ENCODE measurements at places on chromosomes 13 and 19.

- no peak for DNase-seq
These were observed 110.8 kb downstream of the TNFRSF19 start for GRCh38 chr13:23680845-23681669.

DNA sequence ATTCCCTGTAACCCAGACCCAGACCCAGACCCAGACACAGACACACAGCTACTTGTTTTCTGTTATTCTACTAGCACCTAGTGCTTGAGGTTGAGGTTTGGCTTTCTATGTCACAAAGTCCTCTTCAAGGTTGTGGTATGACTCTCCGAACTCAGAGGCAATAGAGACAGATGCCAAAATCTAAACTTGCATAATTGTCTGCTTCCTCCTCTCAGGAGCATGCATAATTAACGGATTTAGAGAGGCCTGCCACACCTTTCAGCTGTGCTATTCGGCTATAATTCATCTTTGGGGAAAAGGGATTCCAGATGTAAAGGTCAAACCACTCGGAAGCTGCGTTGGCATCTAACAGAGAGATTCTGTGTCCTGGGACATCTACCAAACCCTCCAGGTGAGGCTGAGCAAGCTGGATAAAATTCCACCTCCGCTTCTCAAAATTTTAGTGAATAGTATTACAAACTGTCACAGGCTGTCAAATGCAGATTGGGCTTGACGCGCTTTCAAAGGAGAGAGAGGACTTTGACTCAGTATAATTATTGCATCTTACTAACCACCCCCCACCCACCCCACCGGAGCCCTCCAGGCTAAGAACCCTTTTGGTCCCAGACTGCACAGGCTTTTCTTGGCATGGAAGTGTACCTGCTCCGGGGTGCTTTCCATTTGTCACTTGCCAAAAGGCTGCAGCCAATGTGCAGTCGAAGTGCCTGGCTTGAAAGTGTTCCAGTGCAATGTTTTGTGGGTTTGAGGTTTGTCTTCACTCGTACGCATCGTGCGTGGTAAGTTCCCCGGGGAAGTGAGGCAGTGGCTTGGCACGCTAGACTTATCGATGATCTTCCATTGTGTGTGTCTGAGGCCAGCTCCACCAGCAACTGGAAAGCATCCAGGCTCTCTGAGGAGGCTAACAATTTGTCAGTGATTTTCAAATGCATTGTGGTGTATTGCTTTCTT, 194.1 kb downstream of the TDRD3 start:
- DNase-seq, result no peak

GRCh38 chr13:40161931-40162330, 504.5 kb downstream of the FOXO1 start:
- no peak for DNase-seq

DNA sequence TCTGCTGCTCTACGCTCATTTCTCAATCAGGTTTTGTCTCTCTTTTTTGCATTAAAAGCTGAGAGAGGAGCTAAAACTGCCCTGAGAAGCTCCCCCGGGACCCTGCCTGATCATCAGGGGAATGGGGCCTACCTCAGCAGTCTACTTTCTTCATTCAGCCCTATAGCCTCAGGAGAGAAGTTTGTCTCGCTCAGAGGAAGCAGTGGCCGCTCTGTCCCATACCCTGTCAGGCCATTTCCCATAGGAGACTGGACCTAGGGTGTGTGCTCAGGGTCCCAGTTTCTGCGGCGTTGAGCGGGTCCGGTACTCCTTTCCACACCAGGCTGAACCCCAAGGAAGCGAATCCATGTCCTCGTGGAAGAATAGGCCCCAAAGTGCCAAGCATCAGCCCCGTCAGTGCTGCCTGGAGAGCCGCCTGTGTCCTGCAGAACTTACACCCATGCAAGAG, 21.7 kb downstream of the UBE2L5 start:
- no peak for DNase-seq

GRCh38 chr19:13010992-13011652, 15.8 kb downstream of the NFIX start:
- no peak for DNase-seq

DNA sequence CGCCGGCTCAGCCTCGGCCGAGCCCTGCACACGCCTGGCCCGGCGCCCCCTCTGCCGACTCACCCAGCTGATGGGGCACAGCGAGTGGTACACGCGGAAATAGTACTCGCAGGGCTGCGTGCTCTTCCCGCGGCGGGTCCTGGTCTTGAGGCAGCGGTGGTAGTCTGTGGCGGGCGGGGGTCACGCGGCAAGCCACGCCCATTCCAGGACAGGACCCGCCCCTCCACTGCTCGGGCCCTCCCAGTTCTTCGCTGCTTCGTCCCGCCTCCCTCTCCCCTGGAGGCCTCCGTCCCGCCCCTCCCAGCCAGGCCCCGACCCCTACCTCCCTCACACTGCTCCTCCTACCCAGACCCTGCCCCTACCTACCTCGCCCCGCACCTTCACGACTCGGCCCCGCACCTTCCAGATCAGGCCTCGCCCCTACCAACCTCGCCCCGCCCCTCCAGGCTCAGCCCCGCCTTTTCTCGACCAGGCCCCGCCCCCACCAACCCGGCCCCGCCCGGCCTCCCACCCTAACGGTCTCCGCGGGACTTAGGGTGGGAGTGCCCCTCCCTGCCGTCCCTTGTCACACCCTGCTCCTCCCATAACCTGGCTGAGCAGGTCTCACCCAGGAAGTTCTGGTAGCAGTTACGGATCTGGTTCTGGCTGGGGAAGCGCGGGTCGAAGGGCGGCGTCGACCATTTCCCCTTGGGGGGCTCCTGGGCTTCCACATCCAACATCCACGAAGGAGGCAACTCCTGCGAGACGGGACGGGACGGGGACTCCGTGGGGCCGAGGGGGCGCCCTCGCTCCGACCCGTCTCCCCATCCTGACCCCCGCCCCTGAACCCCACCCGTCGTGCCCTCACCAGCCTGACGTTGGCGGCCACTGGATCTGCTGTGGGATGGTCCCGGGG, 469 bp downstream of the COX6B2 start:
- DNase-seq, result no peak

- no peak for DNase-seq
These were observed 185.3 kb upstream of the TMTC4 start for GRCh38 chr13:100859861-100860260.

DNA sequence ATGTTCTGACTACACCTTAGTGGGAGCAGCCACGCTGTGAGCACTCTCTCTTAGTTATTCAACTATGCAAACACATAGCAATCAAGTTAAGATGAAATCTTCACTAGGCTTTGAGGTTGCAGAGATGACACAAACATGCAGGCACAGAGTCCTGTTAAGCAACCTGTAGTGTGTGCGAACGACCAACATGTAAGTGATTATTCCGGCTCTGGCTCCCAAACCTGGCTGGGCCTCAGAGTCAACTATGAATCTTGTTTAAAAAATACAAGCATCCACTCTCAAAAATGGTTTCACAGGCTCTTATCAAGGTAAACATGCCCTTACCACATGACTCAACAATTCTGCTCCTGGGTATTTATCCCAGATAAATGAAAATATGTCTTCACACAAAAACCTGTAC, 91.4 kb downstream of the IRS2 start:
- DNase-seq, result no peak

DNA sequence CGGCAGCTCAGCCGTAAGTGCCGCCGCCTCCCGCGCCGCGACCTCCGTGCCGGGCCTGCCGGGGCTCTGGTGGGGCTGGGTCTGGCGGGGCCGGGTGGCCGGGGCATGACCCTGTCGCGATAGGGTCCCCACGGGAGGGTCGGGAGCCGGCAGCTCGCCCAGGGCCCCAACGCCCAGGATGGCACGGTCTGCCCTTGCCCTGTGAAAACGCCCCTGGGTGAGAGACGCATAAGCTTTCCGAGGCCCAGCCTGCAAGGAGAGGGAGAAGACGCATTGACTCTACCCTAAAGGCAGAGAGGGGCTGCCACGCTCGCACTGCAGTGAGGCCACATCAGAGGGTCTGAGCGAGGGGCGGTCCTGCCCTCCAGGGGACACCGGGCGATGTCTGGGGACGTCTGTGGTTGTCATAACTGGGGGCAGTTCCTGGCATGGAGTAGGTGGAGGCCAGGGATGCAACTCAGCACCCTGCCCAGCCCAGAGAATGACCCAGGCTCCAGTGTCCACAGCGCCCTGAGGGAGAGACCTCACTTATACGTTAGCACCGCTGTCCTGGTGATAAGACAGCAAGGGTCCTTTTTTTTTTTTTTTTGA, 539 bp downstream of the ZNF554 start:
- no peak for DNase-seq

GRCh38 chr13:102688306-102688973, 6.4 kb downstream of the METTL21C start:
- DNase-seq, result no peak

DNA sequence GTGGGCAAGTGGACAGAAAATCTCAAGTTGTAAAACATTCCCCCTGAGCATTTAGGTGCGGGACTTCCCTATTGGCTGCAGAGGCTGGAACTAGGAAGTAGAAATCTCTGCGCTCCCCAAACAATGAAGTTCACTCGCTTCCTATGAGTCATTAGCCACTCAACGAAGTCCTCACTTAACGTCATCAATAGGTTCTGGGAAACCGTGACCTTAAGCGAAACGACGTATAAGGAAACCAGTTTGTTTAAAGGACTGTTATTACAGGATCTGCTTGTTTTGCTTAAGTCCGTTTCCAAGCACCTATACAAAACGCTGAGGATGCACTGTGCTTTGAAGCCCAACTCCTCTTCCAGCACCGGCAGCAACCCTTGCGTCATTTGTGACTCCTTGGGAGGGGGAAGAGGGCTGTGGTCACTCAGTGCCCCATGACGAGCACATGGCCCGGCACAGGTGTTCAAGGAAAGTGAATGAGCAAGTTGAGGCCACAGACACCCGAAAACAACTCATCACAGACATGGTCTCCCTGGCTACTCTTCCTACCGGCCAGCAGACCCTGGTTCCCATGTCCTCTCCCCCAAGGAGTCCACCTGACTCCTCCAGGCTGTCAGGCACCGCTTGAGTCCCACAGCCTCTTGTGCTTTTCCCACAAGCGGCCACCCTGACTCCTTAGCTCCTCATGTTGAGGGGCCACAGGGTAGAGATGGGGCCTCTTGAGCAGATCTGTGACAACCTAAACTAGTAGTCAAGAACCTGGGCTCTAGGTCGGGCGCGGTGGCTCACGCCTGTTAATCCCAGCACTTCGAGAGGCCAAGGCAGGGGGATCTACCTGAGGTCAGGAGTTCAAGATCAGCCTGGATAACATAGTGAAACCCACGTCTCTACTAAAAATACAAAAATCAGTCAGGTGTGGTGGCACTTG, 4.8 kb downstream of the RPS16 start:
- peak; percentile 100 for DNase-seq

GRCh38 chr13:25743421-25743820, 308.4 kb downstream of the SHISA2 start:
- no peak for DNase-seq

DNA sequence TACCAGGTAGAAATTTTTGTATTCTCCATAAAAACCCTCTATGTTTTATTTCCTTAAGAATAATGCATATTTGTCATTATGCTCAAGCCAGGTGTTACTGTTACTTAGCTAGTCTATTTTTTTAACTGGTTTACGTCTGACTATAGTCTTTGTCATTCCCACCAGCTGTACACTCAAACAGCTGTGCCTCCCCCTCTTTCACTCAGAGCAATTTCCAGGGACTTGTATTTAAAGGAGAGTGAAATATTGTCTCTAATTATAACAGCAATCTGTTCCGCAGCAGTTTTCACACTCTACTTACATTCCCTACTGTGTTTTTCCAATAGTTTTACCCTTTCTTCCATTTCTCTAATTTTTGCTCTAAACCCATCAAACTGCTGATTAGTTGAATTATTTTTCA, 813.6 kb upstream of the MIR17HG start:
- no peak for DNase-seq

DNA sequence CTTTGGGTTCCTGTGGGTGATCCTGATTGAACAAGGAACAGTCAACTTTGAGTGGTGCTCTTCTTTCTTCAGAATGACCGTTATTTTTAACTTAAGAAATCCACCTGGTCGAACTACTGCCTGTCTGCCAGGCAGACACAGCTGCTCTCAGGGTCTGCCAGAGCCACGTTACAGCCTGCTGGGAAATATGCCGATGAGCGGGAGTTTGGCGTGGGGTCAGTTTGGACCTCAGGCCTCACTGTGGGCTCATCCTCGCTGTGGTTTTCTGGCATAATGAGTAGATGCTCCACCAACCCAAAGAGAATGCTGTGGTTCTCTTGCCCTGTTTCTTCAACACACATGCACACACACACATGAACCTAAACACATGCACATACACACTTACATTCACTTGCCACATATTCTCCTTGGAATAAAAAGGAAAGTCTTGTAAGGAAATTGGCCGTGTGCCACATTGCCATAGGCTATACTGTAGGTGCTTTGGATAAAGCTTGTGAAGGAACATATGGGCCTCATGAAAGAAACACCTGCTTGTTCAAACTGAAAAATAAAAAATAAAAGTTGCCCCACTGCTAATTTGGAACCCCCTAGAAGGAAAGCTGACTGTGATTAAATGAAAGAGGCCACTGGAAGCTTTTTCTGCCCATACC, 598.7 kb upstream of the KLF12 start:
- no peak for DNase-seq

GRCh38 chr19:32448026-32448425, 42.5 kb downstream of the DPY19L3 start:
- no peak for DNase-seq

GRCh38 chr13:51625555-51626345, 41.5 kb downstream of the WDFY2 start:
- no peak for DNase-seq

GRCh38 chr13:40581277-40581579, 85.2 kb downstream of the FOXO1 start:
- DNase-seq, result no peak

DNA sequence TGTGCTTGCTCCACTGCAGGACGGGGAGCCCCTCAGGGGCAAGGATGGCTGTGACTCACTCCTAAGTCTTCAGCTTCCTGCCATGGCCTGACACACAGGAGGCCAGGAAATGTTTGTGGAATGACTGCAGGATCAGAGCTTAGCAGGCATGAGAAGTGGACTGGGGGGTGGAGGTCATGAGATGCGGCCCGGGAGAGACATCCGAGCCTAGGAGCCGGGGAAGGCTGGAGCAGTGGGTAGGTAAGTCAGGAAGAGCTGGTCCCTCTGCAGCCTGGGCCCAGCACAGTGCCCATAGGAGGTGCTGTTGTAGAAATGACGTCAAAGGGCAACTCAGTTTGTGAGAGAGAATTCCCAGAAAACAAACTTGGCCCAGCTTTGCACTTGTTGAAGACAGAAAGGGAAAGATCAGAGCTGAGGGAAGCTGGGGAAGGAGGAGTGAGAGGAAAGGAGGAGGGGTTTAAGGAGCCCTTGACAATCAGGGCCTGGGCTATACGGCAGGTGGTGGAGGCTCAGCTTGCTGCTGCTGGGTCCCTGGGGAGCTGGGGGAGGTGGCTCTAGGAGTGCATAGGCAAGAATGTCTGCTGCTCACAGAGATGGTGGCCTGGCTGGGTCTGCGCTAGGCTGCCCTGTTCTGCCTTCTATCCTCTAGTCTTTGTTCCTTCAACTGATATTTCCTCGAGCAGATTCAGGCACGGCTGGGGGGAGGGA, 18.5 kb downstream of the POU2F2 start:
- DNase-seq, result peak; percentile 95

GRCh38 chr13:113105032-113105920, at the start of gene F7:
Gene F7 (plus strand): TSS chr13:113105791. CDS start chr13:113105842, 51 bp downstream.
- no peak for DNase-seq

All from pulmonary artery endothelial cell (primary cell).